ENCODE measurements at places on chromosomes 11 and 22. TPM values are rescaled to one million over a fixed set of nuclear protein-coding genes. Genes with fewer than 3 reads are reported as not detected.

PHF21B gene
- not detected for total RNA-seq

MUC5AC gene
- total RNA-seq, result not detected

ARFGAP3 gene
- 19.5 TPM for total RNA-seq

PANX1 gene
- 14.1 TPM for total RNA-seq

OR2AG1 gene
- total RNA-seq, result not detected

UPK3A gene
- total RNA-seq, result not detected

P2RY2 gene
- total RNA-seq, result 3.7 TPM

GTSE1 gene
- 0.17 TPM for total RNA-seq

PIWIL4 gene
- total RNA-seq, result 1.5 TPM

CDC45 gene
- total RNA-seq, result 15.5 TPM

GRAP2 gene
- total RNA-seq, result 38.2 TPM

EIF3L gene
- 103 TPM for total RNA-seq

CWC15 gene
- total RNA-seq, result 19.7 TPM

PPP6R2 gene
- 51.7 TPM for total RNA-seq

OR5B21 gene
- not detected for total RNA-seq

MED17 gene
- 12.7 TPM for total RNA-seq

SPDYC gene
- not detected for total RNA-seq

SCGB1C1 gene
- not detected for total RNA-seq

MTCH2 gene
- 62.5 TPM for total RNA-seq

PDE2A gene
- total RNA-seq, result 9.3 TPM

C11orf87 gene
- total RNA-seq, result not detected

FAM180B gene
- total RNA-seq, result not detected

CRYAB gene
- 2.6 TPM for total RNA-seq

PTH gene
- total RNA-seq, result not detected

C11orf86 gene
- not detected for total RNA-seq

HSPB2 gene
- 0.14 TPM for total RNA-seq

DBX1 gene
- total RNA-seq, result not detected

INS gene
- not detected for total RNA-seq

P2RY6 gene
- 0.59 TPM for total RNA-seq

KCNJ11 gene
- total RNA-seq, result 0.75 TPM

SLC37A2 gene
- total RNA-seq, result 6.7 TPM

MISFA gene
- total RNA-seq, result 0.08 TPM

Measured in liver (tissue), 10 donors.